ENCODE measurements at places on chromosomes 5 and 9.
A peak's percentile ranks its signal among the peaks of the same experiment; 100 is the strongest.

GRCh38 chr9:31393240-31393639 lies 991.2 kb upstream of the ACO1 start:
- no peak for DNase-seq

GRCh38 chr5:96780626-96781025 lies 27.1 kb downstream of the ERAP1 start:
- DNase-seq = no peak

DNA sequence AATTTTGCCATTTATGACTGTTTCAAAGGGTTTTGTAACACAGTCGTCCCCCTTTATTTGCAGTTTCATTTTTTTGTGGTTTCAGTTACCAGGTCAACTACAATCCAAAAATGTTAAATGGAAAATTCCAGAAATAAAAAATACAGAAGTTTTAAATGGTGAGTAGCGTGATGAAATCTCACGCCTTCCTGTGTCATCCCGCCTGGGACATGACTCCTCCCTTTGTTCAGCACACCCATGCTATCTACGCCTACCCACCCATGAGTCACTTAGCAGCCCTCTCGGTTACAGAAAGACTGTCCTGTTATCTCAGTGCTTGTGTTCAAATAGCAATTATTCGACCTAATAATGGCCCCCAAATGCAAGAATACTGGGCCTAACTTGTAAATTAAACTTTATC lies 765.3 kb upstream of the ADAMTS16 start:
- no peak for DNase-seq

- DNase-seq = peak; percentile 46
Observed at GRCh38 chr5:149240354-149240998, 31.2 kb upstream of the AFAP1L1 start.

- no peak for DNase-seq
Observed at GRCh38 chr5:149133795-149134777, 7.2 kb upstream of the ABLIM3 start.

- DNase-seq = no peak
Observed at GRCh38 chr9:96152550-96152949, 149.4 kb downstream of the HSD17B3 start.

- no peak for DNase-seq
Observed at GRCh38 chr5:71652803-71653543, 65.8 kb downstream of the MCCC2 start.

DNA sequence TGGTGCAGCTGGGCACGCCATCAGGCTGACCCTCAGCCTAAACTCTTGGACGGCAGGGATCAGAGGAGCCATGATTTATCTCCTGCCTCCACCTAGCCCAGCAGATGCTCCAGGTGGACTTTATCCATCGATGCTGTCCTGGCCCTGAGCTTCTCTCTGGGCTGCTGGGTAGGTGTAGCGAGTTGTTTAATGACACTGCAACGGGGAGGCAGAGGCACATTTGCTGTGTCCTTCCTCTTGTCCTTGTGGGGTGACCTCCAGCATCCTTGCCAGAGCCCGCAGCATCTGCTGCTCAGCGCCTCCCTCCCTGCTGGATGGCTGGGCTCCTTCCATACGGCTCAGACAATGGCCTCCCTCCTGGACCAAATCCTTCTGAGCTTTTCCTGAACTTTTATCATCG lies 103.1 kb upstream of the IRX4 start:
- no peak for DNase-seq

DNA sequence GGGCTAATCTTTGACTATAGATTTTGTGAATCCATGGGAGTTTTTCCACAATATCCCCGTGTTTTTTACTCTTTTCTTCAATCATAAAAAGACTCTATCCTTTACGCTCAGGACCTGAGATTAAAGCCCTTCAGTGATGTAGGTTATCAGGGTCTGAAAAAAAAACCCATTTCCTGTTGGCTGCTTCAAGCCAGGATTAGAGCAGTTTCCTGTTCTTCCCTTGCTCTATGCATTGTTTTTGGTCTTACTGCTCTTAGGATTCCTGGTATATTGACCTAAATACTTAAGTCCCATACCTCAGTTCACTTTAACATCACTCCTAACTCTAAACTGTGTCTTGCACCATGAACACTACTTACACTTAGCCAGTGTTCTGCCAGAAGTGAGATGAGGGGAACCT lies 319.3 kb upstream of the CHD1 start:
- DNase-seq = no peak

DNA sequence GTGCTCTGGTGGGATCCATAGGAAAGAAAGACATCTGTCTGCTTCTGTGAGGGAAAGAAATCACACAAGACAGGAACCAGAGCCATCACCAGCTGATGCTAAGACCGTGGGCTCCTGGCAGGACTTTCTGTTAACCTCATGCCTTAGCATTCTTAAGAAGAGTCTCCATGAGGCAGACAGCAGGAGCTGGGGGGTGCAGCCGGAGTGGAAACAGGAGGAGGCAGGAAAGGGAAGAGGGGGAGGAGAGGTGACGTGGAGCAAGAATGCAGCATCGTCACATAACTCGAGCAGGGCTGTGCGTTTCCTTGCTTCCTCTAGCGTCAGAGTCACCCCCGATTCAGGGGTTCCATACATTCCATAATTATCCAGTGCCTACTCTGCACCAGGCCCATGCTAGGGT lies 53.6 kb downstream of the ERGIC1 start:
- no peak for DNase-seq

DNA sequence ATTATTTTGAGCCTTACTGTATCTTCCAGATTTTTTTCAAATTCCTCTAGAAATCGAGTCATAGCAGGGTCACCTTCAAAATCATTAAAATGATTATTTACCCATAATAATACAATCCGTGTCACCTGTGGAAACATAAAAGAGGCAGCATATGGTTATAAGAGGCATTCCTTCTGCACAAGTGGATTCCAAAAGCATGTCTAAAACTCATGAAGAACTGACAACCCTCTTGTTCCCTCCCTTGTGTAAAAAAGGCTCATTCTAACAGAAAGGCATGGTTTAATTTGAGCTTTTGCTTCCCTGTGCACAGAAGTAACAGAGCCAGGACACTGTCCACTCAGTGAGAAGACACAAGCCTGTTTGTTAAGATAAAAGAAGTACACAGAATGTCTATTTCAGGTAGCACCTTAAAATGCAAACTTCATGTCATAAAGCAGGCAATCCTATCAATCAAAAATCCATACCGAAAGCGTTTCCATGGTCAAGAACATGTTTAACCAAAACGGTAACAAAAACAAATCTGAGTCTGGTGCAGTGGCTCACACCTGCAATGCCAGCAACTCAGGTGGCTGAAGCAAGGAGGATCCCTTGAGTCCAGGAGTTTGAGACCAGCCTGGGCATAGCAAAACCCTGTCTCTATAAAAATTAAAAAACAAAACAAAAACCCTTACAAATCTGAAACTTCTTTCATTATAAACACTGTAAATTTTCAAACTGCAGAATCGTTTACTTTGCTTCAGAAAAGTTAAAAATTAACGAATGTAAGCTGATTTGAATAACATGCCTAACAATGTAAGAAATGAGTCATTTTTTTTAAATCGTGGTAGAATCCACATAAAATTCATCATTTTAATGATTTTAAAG lies 139.3 kb downstream of the RAPGEF6 start:
- no peak for DNase-seq

- DNase-seq = no peak
Observed at GRCh38 chr5:151695464-151695863, 8.7 kb upstream of the SPARC start.

GRCh38 chr9:19201899-19202891 lies 28.3 kb upstream of the DENND4C start:
- no peak for DNase-seq

DNA sequence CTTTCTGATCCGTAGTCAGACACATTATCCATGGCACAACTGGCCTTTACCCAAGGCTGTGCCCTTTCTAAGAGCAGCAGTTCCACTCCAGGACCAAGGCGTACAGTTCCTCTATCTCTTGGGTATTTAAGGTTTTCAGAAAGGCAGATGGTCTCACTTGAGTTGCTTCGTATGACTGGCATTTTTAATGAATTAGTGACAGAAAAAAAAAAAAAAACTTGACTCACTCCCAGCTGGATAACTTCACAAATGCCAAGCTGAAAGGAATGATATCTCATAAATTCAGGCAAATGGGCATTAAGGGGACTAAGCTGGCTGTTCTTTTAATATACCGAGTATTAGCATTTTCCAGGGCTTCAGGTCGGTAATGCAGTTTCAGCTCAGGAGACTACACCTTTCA lies 60.7 kb downstream of the SLC24A2 start:
- DNase-seq = no peak

DNA sequence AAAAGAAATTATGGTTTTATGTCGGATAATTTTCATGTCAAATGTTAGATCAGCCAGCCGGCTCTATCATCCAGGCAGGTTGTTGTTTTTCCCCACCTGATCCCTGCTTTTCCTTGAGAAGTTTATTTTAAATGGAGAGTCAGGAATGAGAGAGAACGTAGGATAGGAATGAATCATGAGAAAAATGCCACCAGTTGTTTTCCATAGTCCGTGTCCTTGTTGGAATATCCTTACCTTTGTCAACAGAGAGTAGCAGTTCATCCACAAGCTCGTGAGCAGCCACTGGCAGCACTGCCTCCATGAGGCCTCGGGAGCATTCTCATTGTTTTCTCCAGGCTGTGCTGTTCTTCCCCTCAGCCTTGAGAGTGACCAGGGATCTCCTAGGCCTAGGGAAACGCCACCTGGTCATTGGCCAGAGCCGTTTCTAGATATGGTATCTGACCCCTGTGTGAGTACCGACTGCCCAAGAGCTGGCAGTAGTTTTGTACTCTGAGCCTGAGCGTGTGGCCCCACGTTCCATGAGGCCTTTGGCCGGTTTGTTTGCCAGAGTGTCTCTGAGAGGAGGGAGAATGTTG lies 293.3 kb downstream of the FANCC start:
- no peak for DNase-seq

GRCh38 chr5:89265511-89266179 lies 382.7 kb upstream of the MEF2C start:
- no peak for DNase-seq

GRCh38 chr5:172447646-172448365 lies 6.5 kb downstream of the SH3PXD2B start:
- no peak for DNase-seq

DNA sequence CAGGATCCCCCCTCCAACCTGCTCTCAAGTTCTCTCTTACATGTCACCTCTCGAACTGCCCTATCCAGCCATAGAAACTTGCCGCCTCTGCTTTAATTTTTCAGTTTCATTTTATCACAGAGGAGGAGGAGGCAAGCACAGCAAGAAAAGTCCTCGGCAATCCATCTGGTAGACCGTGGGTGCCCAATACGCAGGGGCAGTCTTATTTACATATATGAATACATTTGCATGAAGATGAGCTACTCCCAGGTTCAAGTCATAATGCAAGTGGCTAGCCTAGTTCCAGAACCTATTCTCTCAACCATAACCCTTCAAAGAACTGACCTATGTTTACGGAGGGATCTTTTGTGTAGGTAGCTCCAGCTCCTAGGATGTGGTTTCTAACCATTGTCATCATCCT lies 223.2 kb upstream of the PANK3 start:
- no peak for DNase-seq

DNA sequence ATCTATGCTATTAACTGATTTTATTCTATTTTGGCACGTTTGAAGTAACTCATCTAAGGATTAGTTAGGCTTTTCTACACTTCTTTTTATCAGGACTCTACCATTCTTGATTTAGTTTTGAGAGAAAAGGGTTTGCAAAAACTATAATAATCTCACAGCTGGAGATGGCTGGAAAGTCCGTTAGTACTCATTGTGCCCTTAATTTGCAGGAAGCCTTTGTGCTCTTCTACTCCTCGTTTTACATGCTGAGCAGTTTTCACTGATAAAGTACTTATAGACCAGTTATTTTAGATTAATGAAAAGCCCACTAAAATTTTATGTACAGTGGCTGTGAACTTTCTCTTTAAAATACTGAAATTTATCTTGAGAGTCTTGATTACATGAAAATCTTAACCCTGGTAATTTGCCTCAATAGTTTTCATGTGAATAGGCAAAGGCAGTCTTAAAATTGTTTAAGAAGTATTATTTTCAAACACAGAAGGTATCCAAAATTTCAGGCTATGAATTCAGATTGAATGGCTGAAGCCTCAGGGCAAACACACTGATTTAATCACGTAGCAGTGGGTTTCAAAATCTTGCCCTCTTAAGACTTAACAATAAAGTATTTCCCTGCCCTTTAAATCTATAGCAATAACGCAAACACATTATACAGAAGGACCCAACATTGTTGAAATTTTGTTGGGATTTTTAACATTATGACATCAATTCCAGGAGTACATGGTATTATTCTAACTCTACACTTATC lies 18.6 kb downstream of the MLLT3 start:
- no peak for DNase-seq

DNA sequence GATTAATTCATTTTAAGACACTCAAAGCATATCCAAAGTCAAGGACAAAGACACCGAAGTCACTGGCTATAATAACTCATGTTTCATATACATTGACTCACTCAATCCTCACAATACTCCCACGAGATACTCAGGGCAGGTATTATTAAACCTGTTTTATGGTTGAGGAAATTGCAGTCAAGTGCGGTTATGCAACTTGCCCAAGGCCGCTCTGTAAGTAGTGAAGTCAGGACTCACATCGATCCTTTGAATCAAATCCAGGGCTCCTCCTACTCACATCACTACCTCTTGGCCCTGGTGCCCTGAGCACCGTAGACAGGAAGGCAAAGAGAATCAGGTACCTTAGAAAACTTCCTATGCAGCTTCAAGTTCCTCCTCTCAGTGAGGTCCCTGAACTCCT lies 87.8 kb upstream of the APC start:
- no peak for DNase-seq
